ENCODE measurements at places on chromosomes 7 and 10.

DNA sequence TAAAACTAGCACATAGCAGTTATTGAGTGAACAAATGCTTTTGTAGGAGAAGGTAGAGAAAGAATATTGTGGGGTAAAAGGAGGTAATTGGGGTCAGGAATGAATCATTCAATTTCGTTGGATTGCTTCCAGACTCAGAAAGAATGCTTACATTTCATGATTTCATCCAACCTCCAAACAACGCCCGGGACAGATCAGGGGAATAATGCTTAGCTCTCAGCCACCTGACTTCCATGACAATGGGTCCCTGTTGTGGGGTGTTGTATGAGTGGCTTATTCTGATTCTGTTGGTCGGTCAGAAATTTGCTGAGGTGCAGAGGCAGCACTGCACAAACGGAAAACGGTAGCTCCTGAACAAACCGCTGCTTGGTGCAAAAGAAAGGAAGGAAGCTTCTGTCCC lies 24.0 kb upstream of the INPP5F start:
- no peak for DNase-seq

DNA sequence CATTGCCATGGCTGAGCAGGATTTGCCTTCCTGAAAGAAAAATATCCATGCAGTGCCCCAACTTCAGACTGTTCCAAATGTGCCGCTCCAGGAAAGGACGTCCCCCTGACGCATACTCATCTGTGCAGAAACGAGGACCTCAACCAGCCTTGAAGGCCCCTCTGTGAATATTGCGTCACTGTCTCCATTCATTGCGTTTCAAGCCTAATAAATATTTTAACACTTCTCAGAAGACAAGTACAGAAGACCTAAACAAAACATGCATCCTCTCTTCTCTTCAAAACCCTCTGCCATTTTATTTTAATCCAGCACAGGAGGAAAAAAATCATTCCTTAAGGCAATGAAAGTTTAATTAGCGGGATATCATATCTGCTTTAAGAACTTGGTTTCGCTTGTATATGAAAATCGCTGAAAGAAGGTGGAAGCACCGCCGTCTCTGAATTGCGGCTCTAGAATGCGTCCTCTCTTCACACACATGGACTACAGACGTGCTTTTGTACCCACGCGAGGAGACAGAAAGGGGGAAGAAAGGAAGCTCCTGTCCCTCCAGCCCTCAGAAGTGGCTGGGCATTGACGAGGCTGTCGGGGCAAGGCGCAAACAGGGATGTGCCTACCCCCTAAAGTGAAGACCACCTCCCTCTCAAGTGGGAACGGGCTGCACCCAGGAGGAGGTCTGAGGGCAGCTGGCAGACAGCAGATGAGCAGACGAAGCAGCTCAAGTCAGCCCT lies 36.8 kb downstream of the RGS10 start:
- no peak for DNase-seq

GRCh38 chr7:30575910-30576309 lies 18.8 kb upstream of the GARS1 start:
- DNase-seq = no peak

GRCh38 chr7:114405427-114405826 lies 9.2 kb upstream of the FOXP2 start:
- no peak for DNase-seq

DNA sequence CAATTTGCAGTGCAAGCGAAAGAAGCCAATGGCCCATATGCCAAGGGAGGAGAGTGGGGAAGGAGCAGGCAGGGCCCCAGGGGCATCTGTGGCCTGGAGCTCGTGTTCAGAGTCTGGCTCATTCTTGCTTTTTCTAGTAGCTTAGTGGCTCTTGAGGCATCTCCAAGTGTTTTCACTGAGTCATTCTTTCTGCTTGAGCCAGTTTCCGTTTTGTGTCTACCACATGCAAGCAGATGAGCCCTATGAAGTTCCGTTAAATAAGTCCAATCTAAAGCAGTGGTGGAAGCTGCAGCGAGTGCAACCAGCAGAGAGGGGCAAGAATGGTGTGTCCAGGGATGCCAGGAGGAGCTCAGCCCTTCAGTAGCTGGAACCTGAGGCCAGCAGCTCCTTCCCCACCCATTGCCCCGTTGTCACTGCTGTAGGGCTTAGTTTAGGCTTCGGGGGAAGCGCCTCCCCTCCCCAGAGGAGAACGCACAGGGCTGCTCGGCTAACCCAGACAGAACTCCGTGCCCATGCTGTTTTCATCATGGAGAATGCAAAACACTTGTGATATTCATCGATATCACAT lies 57.4 kb upstream of the EBF3 start:
- DNase-seq = no peak

- DNase-seq = no peak
Observed at GRCh38 chr10:8174762-8175161, 120.3 kb downstream of the GATA3 start.

- no peak for DNase-seq
Observed at GRCh38 chr7:30877015-30877769, 34.5 kb upstream of the AQP1 start.

DNA sequence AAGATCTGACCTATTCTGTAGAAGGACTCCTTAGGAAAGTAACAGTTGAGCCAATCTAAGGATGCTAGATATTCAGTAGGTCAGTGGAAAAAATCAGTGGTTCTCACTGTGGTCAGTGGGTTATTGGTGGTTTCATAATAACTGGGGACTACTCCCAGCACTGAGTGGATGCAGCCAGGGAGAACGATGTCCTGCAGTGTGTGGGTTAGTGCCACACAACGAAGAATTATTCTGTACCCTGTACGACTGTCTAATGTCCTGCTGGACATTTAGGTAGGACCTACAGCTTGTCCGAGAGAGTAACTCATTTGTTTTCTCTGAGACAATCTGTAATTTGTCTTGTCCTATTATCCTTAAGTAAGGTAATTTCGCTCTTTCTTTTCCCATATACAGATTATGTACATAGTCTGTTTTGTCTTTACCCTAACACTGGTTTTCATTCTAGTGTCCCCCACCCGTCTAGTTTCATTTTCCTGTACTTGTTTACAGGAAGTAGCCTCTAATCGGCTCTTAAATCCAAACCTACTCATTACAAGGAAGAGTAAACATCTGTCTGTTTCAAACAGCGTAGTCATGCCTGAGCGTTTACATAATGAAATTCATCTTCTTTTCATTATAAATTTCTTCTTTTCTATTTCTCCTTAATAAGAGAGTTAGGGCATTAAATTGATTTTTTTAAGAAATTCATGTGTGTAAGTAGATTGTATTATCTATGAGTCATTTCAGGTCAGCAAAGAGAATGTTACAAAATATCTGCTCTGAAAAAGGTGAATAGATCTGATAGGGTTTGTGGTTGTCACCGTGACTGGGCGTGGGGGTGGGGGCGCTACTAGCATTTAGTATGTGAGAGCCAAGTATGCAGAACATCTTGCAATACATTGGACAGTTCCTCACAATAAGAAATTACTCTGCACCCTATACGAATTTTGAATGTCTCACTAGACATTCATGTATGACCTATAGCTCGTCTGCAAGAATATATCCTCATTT lies 8.3 kb upstream of the ZC3HAV1L start:
- no peak for DNase-seq

GRCh38 chr7:111356941-111357340 lies 205.4 kb downstream of the IMMP2L start:
- no peak for DNase-seq

- no peak for DNase-seq
Observed at GRCh38 chr7:74262639-74263398, 8.6 kb upstream of the RFC2 start.

DNA sequence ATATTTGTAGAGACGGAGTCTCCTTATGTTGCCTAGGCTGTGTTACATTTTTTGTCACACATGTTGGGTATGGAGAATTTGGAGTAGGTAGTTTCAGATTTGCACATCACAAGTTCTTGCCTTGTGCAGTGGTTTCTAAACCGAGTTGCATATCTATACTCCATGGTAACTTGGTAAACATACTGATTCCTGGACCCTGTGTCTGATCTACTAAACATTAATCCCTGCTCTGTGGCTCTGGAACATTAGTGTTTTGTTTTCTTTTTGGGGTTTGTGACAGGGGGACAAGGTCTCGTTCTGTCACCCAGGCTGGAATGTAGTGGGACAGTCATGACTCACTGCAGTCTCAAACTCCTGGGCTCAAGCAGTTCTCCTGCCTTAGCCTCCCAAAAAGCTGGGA lies 24.7 kb downstream of the AUTS2 start:
- no peak for DNase-seq

- DNase-seq = no peak
Observed at GRCh38 chr7:83970081-83970480, 224.5 kb downstream of the SEMA3A start.

GRCh38 chr10:80444124-80444523 lies 10.0 kb upstream of the TSPAN14 start:
- no peak for DNase-seq

DNA sequence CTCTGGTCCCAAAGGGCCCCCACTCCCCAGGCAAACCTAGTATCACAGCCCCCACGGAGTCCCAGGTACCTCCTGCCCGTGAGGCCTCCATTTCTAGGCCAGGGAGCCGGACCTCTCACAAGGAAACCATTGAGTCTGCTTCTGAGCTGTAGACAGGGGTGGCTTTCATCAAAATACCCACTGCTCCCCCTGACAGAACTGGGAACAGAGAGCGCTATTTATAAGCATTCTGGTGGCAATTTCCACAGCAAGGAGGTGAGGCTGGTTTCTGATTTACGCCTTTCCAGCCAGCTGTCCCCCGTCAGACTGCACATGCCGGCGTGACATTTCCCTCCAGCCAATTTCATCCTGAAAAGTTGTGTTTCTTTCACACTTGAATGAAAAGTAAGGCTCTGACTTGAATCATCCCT lies 407.5 kb upstream of the PRKCQ start:
- no peak for DNase-seq

- peak; percentile 66 for DNase-seq
Observed at GRCh38 chr10:100341953-100342626, 4.9 kb upstream of the SCD start.

DNA sequence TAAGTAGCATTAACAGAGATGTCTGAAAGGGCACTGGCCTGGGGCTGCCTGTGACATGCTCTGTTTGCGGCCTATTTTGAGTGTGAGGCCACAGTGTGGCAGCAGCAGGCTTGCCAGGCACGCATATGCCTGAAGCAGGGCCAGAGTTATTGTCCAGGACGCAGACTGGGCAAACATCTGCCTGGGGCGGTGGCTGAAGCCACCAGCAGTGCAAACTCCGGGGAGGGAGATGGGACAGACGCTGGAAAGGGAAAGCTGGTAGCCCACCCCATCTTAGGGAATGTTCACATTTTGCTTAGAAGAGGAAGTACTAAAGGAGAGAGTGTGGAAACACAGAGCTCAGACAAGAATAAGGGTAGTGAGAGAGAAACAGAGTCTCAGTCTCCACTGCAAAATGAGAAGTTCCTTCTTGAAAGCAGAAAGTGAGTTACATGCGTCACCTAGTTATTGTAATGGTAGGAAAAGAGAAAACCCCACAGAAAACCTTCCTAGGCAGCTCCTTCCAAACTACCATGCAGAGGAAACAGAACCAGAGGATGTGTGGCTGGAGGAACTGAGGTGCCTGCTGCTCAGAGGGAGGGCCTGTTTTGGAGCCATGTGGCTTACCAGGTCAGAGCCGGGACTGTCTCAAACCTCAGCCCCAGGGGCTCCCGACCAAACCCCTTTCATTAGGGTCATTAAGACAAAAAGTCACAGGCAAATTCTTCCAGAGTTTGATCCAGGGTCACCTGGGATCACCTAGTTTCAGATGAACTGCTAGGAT lies 14.5 kb downstream of the AKR1B1 start:
- DNase-seq = no peak

- DNase-seq = no peak
Observed at GRCh38 chr7:106499897-106500296, 161.1 kb downstream of the CCDC71L start.

- no peak for DNase-seq
Observed at GRCh38 chr10:75203724-75204123, 6.9 kb upstream of the VDAC2 start.

DNA sequence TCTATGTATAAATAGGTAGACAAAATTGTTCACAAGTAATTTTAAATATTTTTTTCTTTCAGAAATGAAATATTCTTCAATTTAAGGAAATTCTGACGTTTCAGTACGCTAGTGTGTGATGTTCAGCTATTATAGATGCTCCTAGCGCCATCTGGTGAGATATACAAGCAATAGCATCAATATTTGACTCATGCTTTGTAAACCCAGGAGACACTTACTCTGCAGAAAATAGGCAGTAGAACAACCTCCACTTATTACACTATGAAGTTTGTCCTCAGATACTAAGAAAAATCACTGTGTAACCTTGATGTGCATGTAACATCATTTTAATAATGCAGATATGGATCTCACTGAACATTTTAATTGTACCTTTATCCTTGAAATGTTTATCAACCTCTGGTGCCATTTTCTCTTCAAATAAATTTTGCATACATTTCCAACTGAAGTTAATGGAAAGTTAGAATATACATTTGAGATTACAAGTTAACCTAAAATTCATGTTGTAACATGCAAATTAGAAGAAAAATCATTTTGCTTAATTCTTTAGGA lies 151.5 kb upstream of the FAM3C start:
- no peak for DNase-seq

DNA sequence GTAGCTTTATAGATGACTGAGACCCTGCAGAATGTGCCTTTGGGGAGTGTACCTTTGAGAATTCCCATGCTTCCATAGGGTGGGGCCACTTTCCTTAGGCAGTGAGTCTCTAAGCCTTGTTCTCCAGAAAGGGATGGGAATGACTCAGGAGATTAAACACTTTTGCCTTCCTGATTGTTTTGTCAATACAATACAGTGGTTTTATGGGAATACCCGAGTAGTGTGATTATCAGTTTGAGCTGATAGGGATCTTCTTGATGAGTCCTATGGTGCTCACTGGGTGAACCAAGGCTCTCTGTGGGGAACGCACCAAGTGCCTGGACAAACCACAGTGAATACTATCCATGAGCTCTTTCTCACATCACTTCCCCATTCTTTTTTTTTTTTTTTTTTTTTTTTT lies 6.3 kb downstream of the MYOF start:
- DNase-seq = no peak

GRCh38 chr7:138477581-138477980 lies 17.5 kb downstream of the TRIM24 start:
- no peak for DNase-seq

Measured in ureter (tissue), 1 donor.